ENCODE measurements at places on chromosomes 3 and 15.

DNA sequence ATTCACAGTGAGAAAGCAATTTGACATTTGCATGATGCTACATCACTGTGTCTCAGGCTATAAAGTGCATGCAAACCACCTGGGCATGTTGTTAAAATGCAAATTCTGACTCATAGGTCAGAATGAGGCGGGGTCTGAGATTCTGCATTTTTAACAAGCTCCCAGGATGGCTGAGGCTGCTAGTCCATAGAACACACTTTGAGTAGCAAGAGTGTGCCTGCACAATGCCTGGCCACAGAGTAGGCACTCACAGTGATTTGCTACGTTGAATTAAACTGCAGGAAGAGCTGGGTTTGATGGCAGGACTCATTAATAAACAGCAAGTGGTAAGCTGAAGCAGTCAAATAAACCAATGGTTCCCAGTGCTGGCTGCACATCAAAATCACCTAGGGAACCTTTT is 48.1 kb downstream of the NTRK3 start:
- H3K4me1 ChIP-seq: no peaks in the 10 kb centered on the region
- no peak overlapping the region for H3K27ac ChIP-seq
- no peaks in the 10 kb centered on the region for H3K36me3 ChIP-seq
- no peak overlapping the region for H3K4me3 ChIP-seq
- H3K27me3 ChIP-seq: peaks cover 11% of the 10 kb centered on the region
- DNase-seq: no peak

- no peaks in the 10 kb centered on the region for H3K4me1 ChIP-seq
- no peak overlapping the region for H3K27ac ChIP-seq
- H3K36me3 ChIP-seq: no peaks in the 10 kb centered on the region
- H3K27me3 ChIP-seq: peaks cover 39% of the 10 kb centered on the region
These were observed 142.7 kb upstream of the IGF1R start for GRCh38 chr15:98505611-98506031.

- DNase-seq: no peak
- peaks cover 3% of the 10 kb centered on the region for H3K27me3 ChIP-seq
- H3K4me3 ChIP-seq: no peak overlapping the region
- no peak overlapping the region for H3K27ac ChIP-seq
These were observed 13.5 kb upstream of the KCNAB1 start for GRCh38 chr3:156106721-156107373.

DNA sequence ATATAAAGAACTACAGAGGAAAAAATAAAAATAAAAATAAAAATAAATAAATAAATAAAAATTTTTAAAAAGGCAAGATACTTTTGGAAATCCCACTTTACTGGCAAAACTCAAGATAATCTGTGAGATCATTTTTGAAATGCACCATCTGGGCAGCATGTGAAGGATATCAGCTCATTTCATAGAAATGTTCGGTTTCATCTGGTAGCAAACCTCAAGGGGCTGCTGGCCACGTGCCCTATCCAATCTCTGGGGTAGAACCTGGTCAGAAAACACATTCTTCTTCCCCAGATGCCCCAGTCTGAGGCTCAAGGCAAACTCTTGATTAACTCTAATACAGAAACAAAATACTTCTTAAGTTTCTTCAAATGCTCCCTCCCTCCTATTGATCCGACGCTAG is 166.0 kb downstream of the FMN1 start:
- no peaks in the 10 kb centered on the region for H3K4me1 ChIP-seq
- no peaks in the 10 kb centered on the region for H3K36me3 ChIP-seq
- H3K27me3 ChIP-seq: no peaks in the 10 kb centered on the region
- H3K4me3 ChIP-seq: no peak overlapping the region
- no peak for DNase-seq
- H3K27ac ChIP-seq: no peak overlapping the region

DNA sequence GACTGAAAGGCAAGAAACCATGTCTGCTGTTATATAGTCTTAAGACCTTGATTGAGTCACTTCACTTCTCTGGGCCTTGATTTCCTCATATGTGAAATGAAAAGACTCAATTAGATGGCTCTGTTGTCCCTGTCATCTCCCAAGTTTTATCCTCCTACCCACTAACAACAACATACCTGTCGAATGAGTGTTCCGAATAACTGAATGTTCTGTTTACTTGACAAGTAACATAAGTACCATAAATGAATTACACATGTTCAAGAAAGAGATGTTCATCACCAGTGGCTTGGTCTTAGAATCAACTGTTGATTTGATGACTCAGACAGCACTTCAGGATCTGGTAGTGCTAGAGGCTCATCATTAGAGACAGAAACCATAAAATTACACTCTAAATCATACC is 311.7 kb downstream of the VPS13C start:
- H3K36me3 ChIP-seq: no peaks in the 10 kb centered on the region
- H3K27me3 ChIP-seq: peaks cover 11% of the 10 kb centered on the region
- no peaks in the 10 kb centered on the region for H3K4me1 ChIP-seq
- no peak overlapping the region for H3K27ac ChIP-seq
- no peak for DNase-seq

DNA sequence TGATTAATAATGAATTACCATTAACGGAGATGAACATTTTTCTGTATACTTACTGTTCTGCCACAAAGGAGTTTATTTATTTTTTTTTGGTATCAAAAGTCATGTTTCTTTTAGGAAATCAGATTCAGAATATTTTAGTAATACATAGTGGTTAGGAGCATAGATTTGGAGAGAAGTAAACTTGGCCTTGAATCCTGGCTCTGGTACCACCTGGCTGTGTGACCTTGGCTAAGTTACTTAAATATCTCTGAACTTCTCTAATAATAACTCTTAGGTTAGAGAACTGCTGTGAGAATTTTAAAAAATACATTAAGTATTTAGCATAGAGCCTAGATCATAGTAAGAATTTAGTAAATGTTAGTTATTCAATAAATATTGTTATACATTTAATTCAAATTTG is 309.1 kb downstream of the RBMS3 start:
- H3K36me3 ChIP-seq: no peaks in the 10 kb centered on the region
- no peaks in the 10 kb centered on the region for H3K4me1 ChIP-seq
- DNase-seq: no peak
